ENCODE measurements at places on chromosomes 12 and 14. TPM values are rescaled to one million over a fixed set of nuclear protein-coding genes. Genes with fewer than 3 reads are reported as not detected.

The DLGAP5 gene
- total RNA-seq, result 144 TPM

The NUMB gene
- total RNA-seq, result 59.8 TPM

The LAG3 gene
- total RNA-seq, result 4.1 TPM

The DPPA3 gene
- not detected for total RNA-seq

The WIF1 gene
- total RNA-seq, result not detected

The KRT83 gene
- not detected for total RNA-seq

The CLEC4D gene
- not detected for total RNA-seq

The TAS2R30 gene
- 3.5 TPM for total RNA-seq

The HECTD1 gene
- total RNA-seq, result 156 TPM

The RPS6KA5 gene
- 7.9 TPM for total RNA-seq

The ETFRF1 gene
- total RNA-seq, result 12.3 TPM

The SART3 gene
- total RNA-seq, result 99.3 TPM

The NTN4 gene
- total RNA-seq, result 11.7 TPM
